Activated T-cell treated with anti-CD3 and anti-CD28 coated beads for 48 hours (primary cell): ENCODE measurements at places on chromosomes 6 and 20.
A peak's percentile ranks its signal among the peaks of the same experiment; 100 is the strongest.

DNA sequence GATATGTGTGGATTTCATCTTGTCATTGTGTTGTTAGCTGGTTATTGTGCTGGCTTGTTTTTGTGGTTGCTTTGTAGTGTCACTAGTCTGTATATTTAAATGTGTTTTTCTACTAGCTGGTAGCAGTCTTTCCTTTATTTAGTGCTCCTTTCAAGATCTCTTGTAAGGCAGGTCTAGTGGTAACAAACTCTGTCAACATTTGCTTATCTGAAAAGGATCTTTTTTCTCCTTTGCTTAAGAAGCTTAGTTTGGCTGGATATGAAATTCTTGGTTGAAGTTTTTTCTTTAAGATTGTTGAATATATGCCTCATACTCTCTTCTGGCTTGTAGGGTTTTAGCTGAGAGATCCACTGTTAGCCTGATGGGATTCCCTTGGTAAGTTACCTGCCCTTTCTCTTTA lies 32.7 kb upstream of the TFB1M start:
- DNase-seq: no peak

DNA sequence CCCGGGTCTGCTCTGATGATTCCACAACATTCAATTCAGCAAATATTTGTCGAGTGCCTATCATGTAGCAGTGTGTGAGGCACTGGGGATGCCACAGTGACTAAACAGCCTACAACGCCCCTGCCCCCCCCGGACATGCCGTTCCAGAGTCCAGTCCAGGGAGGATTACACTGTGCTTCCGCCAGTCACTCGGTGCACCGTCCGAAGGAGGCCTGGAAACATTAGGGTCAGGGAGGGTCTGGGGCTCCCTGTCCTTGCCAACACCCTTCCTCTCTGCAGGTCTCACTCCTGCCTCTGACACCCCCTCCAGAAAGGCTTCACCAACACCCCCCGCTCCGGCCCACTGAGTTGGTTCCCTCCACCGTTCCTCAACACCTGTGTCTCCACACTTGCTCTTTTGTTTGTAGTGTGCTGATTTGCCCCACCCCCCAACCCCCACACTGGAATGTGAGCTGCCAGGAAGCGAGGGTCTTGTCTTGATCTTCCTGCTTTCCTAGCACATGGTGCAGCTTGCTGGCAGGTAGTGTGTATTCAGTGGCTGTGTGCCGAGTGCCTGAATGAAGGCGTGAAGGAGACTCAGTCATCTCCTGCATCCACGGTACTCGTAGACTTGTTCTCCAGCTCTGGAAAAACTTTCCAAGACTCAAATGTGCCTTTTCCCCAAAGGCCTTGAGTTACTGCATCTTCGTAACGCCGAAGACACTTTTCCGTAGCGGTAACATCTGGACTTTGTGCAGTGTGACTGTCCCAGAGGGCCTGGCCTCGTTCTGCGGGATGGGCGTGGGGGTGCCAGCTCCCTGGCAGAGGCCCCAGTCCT lies 150.4 kb downstream of the ZDHHC14 start:
- no peak for DNase-seq

GRCh38 chr6:100568255-100568654 lies 103.5 kb upstream of the SIM1 start:
- DNase-seq: no peak

GRCh38 chr20:62422636-62423325 lies 4.6 kb downstream of the RBBP8NL start:
- DNase-seq: no peak

DNA sequence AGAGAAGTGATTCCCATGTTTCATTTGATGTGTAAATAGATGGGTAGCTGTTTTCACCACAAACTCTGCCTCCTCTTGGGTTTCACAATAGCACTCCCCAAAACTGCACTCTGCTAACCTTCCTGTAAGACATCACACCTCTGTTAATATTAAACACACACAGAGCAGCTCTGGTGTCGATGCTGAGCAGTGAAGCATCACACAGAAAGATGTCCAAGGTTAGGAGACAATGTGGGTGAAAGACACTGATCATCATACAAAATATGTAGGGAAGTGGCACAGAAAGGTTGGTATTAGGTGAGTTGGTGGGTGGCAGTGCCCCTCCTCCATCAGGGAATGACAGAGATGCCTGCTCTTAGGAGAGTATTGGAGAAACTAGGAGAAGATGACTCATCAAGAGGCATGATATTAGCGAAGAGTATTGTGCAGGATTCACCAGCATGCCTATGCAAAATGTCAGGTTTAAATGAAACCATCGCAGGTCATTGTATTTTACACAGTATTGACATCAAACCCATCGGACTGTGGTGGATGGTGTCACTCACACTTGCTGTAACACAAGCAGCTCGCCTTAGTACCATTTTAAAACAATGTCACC lies 199.7 kb downstream of the TBXT start:
- DNase-seq: no peak

DNA sequence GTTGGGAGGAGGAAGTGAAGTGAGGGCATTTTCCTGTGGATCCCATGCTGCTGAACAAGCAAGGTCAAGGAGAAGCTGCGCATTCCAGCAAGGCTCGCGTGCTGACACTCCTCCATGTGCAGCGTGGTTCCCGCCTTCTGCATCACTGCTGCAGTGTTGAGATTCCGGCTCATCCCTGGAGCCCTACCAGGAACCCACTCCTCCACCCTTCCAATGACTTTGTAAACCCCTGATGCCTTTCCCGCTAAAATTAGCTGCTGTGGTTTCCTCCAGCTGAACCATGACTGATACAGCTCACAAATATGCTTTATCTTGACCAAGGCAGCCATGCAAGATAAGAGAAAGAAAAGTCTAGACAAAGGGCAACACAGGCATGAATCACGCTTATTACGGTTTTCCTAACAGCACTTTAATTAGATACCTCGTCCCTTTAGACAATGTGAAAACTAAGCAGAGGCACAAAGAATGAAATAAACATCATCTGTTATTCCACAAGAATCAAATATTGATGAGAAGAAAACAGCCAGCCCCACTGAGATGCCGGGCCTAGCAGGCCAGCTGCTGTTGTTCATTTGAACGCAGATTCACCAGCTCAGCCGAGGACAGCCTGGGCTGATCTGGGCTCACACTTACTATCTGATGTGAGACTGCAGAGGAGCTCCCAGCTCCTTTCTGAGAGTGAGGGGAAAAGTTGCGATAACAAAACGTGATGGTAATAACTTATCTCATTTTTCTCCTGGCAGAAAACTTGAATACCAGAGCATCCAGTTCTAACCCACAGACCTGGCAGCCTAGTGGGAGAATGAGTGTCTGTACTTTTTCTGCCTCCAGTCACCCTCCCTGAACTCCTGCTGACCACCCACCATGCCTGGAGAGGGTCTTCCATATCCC lies 14.2 kb upstream of the BNIP5 start:
- no peak for DNase-seq

GRCh38 chr6:135586844-135587243 lies 89.3 kb upstream of the AHI1 start:
- no peak for DNase-seq

DNA sequence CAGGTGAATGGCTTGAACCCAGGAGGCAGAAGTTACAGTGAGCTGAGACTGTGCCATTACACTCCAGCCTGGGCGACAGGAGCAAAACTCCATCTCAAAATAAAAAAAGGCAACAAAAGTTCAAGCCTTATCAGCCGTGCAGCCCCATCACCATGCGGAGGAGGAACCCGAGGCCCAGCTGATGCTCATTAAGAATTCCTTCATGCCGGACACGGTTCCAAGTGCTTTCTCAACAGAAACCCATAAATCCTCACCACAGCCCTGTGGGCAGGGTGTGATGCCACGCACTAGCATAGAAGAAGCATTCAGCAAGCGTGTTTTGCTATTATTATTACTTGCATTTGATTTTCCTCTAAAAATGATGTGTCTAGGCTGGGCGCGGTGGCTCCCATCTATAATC lies 56.3 kb downstream of the PREX1 start:
- DNase-seq: no peak

DNA sequence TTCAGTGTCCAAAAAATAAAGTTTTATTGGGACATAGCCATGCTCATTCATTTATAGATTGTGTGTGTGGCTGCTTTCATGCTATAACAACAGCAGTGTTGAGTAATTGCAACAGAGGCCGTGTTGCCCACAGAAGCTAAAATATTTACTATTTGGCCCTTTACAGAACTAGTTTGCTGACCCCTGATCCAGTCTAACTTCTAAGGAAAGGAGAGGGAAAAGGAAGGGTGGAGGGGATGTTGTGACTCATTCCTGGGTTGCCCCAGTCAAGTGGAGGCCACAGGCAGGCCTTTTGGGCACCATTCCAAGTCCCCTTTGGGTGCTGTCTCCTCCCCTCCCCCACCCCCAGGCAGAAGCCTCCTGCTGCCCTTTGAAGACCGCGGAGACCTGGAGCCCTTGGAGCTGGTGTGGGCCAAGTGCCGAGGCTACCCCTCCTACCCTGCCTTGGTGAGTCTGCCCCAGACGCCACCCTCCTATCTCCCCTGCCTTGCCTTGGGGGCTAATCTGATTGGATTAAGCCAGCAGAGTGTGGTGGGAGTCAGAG lies 28.4 kb downstream of the BRPF3 start:
- no peak for DNase-seq

- no peak for DNase-seq
These were observed 68.3 kb downstream of the RIN2 start for GRCh38 chr20:19826179-19826914.

- no peak for DNase-seq
These were observed 123.3 kb downstream of the OGFRL1 start for GRCh38 chr6:71411882-71412281.

- DNase-seq: no peak
These were observed 233.5 kb upstream of the HS3ST5 start for GRCh38 chr6:114576330-114576729.

DNA sequence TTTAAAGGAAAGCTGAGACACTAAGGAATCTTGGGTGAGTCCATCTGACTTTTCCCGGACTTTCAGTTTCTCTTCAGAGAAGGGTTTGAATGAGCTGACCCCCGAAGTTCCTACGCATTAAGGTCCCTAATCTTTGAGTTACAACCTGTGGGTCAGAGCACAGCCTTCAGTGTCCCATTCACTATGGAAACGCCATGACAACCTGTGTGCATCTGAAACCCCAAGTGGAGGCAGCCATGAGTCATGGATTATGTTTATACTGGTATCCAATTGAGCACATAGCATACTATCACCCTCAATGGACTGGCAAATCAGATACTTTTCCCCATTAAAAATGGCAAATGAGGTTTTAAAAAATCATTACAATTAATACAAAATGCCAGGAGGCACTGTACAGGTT lies 11.4 kb downstream of the MYLK4 start:
- DNase-seq: peak; percentile 19

- no peak for DNase-seq
These were observed 180.7 kb downstream of the TBXT start for GRCh38 chr6:165986914-165987482.

DNA sequence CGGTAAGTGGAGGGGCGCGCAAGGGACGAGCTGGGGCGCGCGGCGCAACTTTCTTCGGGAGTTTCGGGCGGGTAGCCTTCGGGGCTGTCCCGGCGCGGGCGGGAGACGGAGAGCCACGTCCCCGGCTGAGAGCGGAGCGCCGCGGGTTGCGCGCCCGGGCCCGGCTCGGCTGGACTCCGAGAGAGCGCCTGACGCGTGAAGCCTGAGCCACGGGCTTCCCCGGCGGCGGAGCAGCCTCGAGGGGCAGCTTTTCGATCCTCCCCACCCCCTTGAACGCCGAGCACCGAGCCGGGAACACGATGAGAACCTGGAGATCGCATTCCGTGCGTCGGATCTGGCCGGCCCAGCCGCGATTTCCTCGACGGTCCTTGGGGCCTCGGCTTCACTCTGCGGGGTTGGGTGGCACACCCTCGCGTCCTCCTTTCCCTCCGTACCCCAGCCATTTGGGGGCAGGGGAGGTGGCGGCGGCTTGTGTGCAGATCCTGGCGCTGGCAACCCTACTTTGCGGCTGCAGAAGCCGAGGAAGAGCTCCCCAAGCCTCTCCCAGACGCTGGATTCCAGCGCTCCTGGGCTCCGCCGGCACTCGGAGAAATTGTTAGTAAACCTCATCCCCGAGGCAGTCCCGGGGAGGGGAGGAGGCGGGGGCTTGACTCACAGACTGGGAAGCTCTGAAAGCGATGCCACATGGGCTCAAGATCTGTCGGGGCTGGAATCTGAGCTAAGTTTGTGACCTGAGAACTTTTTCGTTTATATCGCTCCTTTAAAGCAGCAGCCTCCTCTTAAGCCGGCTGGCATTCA lies 572 bp downstream of the DSE start:
- peak; percentile 21 for DNase-seq

GRCh38 chr6:118602300-118602699 lies 49.1 kb downstream of the CEP85L start:
- no peak for DNase-seq

DNA sequence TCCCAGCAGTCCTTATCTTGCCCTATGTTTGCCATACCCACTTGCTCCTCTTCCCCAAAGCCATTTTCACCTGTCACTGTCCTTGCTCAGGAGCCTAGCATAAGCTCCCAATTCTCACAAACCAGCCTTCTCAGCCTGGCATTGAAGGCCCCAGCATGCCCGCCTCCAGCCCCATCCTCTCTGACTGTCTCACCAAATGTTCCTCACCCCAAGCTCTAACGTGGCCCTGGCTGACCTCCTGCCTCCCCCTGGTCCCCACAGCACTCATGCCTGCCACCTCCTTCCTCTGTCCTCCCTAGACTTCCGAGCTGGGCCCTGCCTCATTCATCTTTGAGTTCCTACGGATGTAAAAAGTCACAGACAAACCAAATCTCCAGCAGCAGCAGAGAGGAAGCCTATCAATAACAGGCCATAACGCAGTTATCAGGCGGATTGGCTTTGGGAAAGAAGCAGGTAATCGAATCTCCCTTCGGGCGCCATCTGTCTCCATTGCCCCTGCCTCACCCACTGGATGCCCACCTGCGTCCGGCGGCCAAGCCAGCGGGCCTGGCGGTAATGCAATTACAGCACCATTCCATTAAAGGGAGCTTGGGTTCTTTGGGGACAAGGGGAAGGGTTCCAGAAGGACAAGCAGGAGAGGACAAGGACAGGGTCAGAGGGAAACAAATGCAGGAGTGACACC lies 104.4 kb downstream of the MRPL14 start:
- no peak for DNase-seq

DNA sequence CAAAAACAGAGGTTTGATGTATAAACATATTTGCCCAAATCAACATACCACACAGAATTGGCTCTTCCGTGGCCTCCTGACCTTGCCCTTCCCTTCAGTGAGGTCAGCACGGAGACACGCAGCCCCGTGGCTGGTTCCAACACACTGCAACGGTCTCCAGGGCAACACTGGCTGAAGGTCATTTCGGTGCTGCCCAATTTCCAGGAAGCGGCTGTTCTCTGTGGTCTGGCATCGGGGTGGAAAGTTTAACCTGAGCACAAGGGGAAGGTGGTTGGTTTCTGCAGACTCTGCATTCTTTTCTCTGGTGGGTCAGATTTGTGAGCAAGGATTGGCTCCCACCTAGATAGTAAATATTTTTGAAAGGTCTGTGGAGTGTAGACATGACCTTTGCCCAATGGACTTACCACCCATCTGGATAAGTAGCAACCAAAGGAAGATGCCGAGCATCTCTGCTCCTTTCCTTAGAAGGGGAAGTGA lies 177.6 kb upstream of the PHACTR1 start:
- DNase-seq: no peak
